ENCODE measurements at places on chromosomes 3 and 15. TPM values are rescaled to one million over a fixed set of nuclear protein-coding genes. Genes with fewer than 3 reads are reported as not detected.

GRCh38 chr3:70889162-70890019 lies 577.0 kb upstream of the MDFIC2 start:
- DNase-seq = no peak
- no peaks in the 10 kb centered on the region for H3K4me1 ChIP-seq
- H3K4me3 ChIP-seq = no peak overlapping the region

- H3K27ac ChIP-seq = no peak overlapping the region
- no peaks in the 10 kb centered on the region for H3K36me3 ChIP-seq
- no peak for DNase-seq
- H3K27me3 ChIP-seq = no peaks in the 10 kb centered on the region
- no peak overlapping the region for H3K4me3 ChIP-seq
Measured at GRCh38 chr3:2303566-2303965, 204.9 kb downstream of the CNTN4 start.

TMEM40 gene
- total RNA-seq = 0.68 TPM

SCG3 gene
- not detected for total RNA-seq

All from spleen (tissue), 13 donors.